Right ventricle myocardium inferior (tissue), 1 donor: ENCODE measurements at places on chromosomes 11 and 22.

GRCh38 chr11:91872243-91872642, 352.4 kb upstream of the FAT3 start:
- DNase-seq = no peak

GRCh38 chr22:37418627-37419369, 8.5 kb downstream of the ELFN2 start:
- no peak for DNase-seq

DNA sequence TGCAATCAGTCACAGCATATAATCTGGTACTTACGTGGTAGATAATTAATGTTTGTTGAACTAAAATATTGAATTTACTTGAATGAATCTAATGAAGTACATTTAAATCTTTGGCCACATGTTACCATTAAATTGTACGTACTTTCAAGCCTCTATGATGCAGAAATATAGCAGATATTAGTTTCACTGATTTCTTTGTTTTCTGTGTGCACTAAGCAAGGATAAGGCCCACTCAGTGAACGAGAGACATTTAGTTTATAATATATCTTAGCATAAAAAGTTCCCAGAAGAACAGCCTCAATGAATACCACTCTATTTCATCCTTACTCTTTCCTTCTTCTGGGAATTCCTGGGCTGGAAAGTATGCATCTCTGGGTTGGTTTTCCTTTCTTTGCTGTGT, at the start of gene OR52E1:
TSS of gene OR52E1 (plus strand) at position 301 of the 400 bp plus-strand sequence.
- DNase-seq = no peak

DNA sequence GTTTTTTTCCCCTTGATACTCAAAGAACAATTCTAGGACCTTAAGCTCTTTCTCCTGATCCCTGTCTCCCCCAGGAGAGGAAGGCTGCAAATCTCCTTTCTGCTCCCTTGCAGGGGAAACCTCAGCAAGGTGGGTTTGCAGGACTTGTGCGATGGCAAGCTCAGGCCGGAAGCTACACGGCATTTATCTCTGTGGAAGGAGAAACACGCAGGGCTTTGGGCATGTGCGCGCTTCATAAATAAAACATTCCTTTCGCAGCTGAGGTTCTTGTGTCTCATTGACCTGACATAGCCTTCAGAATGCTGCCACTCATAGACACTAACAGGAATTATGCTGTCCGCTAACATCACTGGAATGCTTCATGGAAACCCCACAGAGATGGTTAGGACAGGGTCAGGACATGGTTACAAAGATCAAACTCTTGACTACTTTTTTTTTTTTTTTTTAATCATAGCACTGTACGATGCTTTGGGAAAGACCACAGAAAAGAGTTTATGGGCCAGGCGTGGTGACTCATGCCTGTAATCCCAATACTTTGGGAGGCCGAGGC, 42.6 kb downstream of the SLN start:
- no peak for DNase-seq

GRCh38 chr22:28978158-28978557, 83.5 kb downstream of the C22orf31 start:
- no peak for DNase-seq

- no peak for DNase-seq
Measured at GRCh38 chr22:36226189-36226588, 13.1 kb downstream of the APOL2 start.

DNA sequence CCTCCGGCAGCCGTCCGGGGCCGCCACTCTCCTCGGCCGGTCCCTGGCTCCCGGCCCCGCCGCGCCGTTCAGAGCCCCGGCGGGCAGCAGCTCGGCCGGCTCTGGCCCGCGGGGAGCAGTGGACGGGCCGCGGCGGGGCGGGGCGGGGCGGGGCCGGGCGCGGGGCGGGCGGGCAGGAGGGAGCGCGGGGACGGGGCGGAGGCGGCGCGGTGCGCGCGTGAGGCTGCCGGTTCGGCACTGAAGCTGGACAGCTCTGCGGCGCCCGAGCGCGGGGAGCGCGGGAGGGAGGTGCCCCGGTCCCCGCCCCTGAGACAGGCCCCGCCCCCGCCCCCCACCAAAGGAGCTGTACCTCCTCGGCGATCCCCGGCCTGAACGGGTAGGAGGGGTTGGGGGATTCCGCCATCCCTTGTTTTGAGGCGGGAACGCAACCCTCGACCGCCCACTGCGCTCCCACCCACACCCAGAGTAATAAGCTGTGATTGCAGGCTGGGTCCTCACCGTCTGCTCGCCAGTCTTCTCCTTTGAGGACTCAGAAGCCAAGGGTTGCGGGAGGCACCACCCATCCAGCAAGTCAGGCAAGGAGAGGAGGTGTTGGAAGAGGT, at the start of gene DRD2:
TSS of gene DRD2 (minus strand) at position 239 of the 602 bp plus-strand sequence. CDS start 50,747 bp downstream, outside the sequence.
- no peak for DNase-seq

DNA sequence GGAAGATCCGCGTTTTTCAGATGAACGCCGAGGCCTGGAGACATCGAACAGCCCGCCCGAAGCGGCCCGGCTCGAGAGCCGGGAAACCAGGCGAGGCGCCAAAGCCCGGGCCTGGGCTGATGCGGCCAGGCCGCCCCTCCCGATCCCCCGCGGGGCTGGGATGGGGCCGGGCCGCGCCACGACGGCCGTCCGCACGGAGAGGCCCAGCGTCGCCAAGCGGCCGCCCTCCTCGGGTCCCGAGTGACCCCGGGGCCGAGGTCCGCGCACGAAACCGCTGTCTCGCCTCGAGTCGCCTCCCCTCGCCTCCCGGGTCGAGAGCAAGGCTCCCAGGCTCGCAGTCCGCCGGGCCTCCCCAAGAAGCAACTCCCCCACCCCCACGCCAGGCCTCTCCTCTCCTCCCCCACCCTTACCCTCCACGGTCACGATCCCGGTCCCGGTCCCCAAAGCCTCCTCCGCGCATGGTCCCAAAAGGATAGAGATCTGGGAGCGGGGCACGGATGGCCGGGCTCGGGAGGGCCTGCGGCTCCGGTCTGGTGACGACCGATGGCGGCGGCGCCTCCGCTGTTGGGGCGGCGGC, 482 bp downstream of the DDX17 start:
- DNase-seq = peak; percentile 88

GRCh38 chr11:71551711-71552110, 3.5 kb downstream of the KRTAP5-9 start:
- DNase-seq = no peak

GRCh38 chr11:118636569-118637290, 29.3 kb downstream of the PHLDB1 start:
- peak; percentile 41 for DNase-seq

- DNase-seq = no peak
Measured at GRCh38 chr11:108838792-108839105, 173.9 kb downstream of the DDX10 start.

- DNase-seq = no peak
Measured at GRCh38 chr11:132604431-132604830, 927.9 kb downstream of the OPCML start.

GRCh38 chr11:114773541-114774338, 95.4 kb downstream of the NXPE2 start:
- no peak for DNase-seq

- DNase-seq = no peak
Measured at GRCh38 chr11:86176165-86176884, 68.2 kb upstream of the EED start.
